CMK (cell line): ENCODE measurements at places on chromosomes 2 and 18.

DNA sequence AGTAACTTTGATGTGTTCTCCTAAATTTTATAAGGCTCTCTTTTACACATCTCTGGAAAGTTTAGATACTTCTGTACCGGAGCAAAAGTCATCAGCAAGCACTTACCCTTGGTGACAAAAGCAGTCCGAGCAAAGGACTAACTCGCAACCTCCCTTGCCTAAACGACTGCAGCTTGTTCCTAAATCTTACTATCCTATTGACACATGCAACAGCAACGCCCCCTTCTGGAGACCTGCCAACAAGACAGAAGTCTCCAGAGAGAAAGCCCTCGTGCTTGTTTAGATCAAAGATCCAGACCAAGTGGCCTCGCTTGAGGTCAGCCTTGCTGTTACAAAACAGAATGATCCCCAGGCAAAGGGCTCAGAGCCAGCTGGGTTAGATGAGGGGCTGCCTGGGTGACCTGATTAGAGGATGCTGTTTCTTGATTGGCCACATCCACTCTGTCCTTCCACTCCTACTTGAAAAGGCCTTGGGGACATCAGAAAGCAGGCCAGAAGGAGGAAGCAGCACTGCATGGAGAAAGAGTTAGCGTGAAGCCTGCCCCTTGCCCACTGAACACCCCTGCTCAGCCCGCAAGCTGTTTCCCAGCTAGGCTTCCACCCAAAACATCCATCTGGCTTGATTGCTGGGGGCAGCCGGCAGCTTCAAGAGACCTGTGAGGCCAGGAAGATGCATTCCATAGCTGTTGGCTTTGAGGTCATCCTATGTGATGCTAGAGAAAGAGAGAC lies 94.3 kb downstream of the HNRNPLL start:
- peak; percentile 78 for DNase-seq

DNA sequence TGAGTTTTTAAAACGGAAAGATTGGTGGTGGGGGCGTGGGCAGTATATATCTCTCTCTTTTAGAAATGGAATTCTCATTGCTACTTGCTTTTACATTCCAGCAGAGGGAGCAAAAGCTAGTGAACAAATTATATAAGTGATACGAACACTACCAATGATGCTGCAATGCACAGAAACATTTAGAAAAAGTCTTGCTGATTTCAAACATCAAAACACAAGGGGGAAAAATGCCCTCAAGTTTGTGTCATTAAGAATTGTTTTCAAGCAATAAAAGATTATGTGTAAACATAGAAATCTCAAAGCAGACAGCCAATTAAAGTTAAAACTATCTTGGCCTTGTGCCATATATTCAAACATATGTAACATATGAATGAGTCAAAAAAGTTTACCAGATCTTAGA lies 296.3 kb upstream of the KCNJ3 start:
- DNase-seq: no peak

- DNase-seq: no peak
Observed at GRCh38 chr2:240306185-240306584, 129.3 kb upstream of the GPC1 start.

DNA sequence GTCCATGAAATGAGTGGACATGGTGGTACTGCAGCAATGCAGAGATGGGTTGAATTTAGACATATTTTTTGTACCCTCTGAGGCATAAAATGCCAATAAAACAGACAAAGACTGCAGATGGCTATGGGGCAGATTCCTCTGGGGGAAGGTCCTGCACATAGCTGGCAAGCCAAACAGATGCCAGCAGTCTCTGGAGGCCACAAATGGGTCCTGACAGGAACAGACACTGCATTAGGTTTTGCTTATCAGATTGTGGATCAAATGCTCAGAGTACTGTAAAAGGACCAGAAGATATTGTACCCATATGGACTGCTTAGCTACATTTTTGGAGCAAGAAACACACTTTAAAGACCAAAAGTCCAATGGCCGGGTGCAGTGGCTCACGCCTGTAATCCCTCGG lies 40.9 kb upstream of the ORC2 start:
- no peak for DNase-seq

- DNase-seq: no peak
Observed at GRCh38 chr2:172072706-172073105, 12.6 kb upstream of the DLX1 start.

DNA sequence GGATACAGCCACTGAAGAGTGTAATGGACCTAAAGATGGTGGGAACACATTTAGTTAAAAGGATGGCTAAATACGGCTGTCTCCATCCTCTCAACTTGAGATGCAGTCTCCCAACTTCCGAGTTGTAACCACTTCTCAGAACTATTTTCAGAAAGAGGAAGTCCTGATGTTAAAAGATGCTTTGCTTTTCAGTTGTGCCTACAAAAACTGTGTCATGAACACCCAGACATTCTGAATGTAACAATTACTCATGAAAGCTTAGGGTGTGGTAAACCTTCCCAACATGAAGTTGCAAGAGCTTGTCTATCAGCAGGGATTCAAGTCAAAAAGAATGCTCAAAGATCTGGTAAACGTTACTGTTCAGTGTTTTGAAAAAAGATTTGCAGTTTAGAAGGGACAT lies 147.9 kb downstream of the DOCK10 start:
- DNase-seq: no peak

- no peak for DNase-seq
Observed at GRCh38 chr2:30968660-30969397, 161.6 kb upstream of the CAPN13 start.
